Stimulated activated CD4-positive, alpha-beta T cell treated with anti-CD3 and anti-CD28 coated beads, Interleukin-1b, Interleukin-23, amount 100 ng/mL, for 24 hours (primary cell): ENCODE measurements at places on chromosomes 13 and 19.

GRCh38 chr13:72165276-72165675 is 298.3 kb upstream of the DACH1 start:
- no peak for DNase-seq

- no peak for DNase-seq
Measured at GRCh38 chr13:109859898-109860297, 73.5 kb upstream of the IRS2 start.

DNA sequence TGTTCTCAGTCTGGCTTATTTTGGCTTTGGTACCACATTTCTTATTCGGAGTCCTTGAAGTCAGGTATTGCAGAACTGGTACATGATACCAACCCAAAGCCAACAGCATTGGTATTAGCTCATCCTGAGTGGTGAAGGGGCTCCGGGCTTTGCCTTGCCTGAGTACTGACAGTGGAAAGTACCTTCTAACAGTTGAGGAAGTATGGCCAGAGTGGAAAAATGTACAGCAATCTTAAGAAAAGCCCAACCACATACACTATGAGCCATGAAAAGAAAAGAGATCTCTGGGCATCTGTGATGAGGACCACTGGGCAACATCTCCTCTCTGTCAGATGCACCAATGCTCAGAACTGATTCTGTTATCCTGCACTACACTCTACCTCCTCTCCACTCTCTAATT is 8.3 kb downstream of the LCP1 start:
- no peak for DNase-seq

DNA sequence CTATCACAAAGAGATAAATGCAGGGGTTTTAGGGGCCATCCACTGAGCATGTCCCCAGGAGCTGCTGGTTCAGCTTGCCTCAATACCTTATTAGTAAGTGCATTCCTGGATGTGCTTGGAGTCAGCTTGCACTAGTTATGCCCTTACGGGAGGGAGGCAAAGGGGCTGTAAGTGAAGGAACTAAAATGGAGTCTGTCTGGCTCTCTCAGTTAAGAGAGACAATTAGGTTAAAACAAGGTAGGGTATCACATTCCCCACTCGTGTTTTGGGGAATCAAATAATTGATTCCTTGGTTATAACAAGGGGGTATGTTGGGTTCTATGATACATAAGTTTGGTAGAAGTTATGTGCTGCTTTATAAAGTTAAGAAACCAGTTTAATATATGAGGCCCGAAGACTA is 78.9 kb downstream of the ZNF100 start:
- DNase-seq: no peak

- no peak for DNase-seq
Measured at GRCh38 chr19:51433043-51433442, 15.6 kb upstream of the SIGLEC10 start.

- DNase-seq: no peak
Measured at GRCh38 chr13:101739382-101740178, 287.1 kb downstream of the ITGBL1 start.

- DNase-seq: no peak
Measured at GRCh38 chr13:60260440-60260839, 96.7 kb upstream of the DIAPH3 start.

DNA sequence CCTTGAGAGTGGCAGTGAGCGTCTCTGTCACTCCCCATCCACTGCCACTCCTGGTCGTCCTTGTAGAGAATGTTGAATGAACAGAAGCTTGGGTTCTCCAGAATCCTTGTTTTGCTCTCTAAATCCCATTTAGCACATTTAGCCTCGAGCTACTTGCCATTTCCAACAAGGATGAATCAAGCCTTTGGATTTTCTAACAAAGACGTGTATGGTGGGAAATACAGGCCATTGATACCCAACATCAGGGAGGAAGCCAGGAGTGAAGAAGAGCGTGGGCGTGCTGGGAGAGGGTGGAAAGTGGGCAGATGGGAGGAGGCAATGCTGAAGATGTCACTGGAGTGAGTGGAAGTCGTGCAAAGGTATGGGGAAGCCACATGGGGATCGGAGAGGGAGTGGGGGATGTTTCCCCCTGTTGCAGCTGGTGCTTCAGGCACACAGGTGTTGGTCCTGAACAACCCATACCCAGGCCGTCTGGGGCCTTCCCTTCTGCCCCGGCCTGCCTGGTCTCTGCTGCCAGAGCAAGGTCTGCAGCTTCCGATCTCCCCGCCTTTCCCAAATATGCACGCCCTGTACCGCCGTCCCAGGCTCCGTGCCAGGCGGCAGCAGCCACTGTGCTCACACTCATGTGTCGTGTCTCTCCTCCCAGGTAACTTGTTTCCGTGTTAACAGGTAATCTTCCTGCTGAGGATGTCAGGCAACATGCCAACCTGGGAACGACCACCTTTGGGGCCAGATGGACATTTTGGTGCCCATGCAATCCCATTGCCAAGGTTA is 48.7 kb downstream of the ZIC5 start:
- no peak for DNase-seq

DNA sequence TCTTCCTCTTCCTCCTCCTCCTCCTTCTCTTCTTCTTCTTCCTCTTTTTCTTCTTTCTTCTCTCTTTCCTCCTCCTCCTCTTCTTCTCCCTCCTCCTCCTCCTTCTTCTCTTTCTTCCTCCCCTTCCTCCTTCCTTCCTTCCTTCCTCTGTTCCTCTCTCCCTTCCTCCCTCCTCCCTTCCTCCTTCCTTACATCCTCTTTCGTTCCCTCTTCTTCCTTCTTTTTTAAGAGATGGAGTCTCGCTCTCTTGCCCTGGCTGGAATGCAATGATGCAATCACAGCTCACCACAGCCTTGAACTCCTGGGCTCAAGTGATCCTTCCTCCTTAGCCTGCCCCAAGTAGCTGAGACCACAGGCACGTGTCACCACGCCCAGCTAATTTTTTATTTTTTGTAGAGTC is 13.2 kb downstream of the EHD2 start:
- no peak for DNase-seq

- no peak for DNase-seq
Measured at GRCh38 chr19:6074709-6075403, 35.4 kb downstream of the RFX2 start.

DNA sequence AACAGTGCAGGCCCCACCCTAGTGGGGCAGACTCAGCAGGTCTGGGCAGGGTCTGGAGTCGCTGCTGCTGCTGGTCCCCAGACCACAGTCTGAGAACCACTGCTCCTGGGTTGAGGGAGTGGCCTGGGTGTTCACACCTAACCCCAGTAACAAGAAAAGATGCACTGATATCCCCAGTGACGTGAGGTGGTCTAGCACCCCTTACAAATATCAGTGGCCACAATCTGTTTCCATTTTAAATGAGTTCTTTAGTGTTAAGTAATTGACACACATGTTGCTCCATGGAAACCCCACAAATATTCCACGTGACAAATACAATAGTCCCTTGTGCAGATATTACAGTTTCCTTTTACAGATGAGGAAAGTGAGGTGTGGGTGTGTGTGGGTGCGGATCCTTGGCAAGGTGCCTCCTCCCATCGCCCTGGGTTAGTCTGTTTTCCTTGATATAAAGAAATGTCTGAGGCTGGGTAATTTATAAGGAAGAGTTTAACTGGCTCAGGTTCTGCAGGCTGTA is 96.3 kb upstream of the GPR183 start:
- DNase-seq: no peak

GRCh38 chr19:16258440-16258903 is 60.8 kb downstream of the AP1M1 start:
- DNase-seq: no peak

- DNase-seq: no peak
Measured at GRCh38 chr19:54451331-54451871, 2.4 kb downstream of the LENG8 start.

DNA sequence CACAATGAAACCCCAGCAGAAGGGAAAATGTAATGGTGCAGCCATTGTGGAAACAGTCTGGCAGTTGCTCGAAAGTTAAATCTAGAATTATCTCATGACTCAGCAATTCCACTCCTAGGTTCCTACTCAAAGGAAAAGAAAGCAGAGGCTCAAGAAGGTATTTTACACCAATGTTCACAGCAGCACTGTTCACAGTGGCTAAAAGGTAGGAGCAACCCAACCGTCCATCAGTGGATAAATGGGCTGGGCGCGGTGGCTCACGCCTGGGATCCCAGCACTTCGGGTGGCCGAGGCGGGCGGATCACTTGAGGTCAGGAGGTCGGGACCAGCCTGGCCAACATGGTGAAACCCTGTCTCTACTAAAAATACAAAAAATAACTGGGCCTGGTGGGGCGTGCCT is 25.9 kb downstream of the ZFR2 start:
- no peak for DNase-seq

DNA sequence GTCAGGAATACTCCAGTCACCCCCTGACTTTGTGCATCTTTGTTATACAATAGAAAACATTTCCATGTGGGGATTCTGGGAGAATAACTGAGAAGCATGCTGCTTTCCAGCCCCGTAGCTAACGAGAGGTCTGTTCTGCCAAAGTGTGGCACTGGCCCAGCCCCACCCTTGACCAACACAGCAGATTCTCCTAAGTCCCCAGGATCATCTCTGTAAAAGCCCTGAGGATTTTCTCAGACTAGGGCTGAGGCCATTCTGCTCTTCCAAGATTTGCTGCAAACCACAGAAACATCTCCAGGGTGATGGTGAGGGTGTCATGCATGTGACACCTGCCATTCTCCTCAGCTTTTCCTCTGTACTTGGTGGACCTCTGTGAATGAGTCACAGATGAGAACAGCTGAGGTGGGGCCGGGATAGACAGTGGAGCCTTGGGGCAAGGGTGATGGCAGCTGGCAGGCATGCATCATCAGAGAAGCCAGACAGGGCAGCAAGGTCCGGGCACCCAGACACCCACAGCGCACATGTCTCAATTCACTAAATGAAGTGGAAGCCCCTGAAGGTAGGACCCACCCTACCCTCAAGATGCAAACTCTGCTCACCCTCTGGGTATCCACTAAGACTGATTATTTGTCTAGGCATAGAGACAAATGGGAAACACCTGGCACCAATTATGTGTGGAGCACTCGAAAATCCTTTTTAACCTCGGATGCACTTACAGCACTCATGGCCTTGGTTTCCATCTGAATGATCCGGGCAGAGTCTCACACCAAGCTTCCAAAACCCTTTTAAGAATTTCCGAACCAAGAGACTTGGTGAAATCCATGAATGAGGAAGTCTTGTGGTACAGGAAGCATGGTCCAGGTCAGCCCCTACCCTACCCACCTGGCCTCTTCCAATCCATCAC is 20.1 kb upstream of the DOCK9 start:
- no peak for DNase-seq

DNA sequence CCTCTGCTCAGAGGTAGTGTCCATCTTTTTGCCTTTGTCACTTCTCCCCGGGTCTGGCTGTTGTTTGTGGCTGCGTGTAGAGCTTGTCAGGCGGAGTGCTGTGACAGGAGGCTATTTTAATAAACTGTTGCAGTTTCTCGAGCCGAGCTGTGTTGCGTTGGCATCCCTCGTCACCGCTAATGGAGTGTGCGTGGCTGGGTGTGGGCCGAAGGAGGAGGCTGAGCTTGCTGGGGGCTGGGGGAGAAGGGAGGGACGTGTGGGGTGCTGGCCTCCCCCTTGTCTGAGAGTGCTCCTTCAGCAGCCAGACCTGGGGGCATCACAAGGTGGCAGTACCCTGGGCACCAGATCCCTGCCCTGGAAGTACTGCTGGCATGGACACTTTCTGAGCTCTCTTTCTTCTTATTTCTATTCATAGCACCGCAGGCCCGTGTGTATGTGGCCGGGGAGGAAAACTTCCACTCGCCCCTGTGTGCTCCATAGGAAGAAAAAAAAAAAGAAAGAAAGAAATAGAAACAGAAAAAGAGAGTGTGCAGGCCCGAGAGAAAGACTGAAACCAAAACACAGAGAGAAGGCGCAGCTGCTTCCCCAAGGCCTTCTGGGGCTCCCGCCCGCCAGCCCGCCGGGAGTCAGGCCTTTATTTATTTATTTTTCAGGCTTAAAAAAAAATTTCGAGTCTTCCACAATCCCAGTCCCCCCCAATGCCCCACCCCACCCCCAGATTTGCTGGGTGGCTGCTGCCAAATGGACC is 27.0 kb downstream of the NFIX start:
- DNase-seq: no peak

DNA sequence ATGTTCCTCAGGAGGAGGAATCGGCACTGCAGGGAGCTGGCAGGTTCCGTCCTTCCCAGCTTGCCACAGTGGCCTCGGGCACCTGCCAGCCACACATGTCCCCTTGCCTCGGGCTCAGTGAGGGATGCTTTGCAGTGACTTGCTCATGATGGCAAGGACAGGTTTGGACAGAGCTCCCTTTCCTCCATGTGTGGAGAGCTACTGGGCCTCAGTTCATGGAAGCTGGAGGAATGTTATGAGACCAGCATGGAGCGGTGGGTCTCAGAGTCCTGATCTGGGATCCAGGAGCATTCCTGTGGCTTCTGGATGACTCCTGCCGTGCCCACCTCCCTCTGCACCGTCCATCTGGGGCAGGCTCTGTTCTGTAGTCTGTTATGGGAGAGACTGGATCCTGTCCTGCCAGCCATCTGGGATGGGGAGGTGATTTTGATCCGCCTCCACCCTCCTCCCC is 59.2 kb downstream of the SIPA1L3 start:
- no peak for DNase-seq

DNA sequence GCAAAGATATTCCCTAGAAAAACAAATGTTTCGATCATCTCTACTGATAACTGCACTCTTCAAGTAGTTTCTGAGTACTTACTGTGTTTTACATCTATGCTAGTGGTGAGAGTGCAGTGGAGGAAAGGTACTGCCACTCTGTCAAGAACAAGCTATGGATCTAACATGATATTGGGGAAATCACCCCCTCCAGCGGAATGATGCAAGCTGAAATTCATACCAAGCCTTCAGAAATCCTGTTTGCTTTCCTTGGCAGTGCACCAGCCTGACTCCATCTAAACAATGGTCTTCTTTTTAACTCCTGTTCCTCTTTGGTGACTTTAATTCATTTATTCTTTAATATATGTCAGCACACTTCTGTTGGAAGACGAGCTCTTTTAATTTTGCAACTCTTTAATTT is 238.0 kb downstream of the PCDH9 start:
- no peak for DNase-seq

DNA sequence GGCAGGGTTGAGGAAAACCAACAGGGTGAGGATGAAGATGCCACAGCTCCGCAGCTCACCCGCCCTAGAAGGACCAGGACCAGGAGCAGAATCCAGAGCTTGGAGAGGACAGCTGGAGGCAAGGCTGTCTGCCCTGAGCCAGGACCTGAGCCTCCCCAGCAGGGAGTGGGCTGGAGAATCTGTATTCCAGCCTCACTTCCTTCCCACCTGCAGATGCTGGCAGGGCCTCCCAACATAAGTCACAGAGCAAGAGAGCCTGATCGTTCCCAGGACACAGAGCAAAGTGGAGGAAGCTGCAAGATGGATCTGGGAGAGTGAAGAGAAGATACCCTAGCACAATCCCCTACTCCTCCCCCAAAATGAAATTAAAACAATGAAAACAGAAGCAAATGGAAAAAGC is 61.7 kb upstream of the WASF3 start:
- DNase-seq: no peak

- DNase-seq: no peak
Measured at GRCh38 chr19:2805991-2806649, 13.5 kb upstream of the ZNF554 start.
